Stimulated activated CD4-positive, alpha-beta T cell treated with anti-CD3 and anti-CD28 coated beads, Interleukin-15, amount 100 ng/mL, for 24 hours (primary cell): ENCODE measurements at places on chromosomes 6 and 20.

DNA sequence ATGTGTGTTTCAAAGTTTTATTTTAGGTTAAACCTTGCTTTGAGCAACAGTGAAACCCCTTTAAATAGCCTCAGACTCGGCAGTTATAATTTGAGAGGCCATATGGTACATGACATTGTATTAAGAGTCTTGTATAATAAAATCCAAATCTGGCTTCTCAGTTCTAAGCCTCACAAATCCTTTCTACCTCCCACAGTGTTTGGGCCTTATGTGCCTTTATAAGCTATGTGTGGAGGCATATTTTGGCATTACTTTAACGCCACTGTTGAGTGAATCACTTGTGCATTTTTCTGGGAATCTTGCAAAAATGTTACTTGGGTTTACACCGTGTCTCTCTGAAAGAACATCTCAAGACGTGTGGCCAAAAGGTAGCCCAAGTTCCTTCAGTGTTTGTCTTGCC is 152.4 kb downstream of the COL9A1 start:
- DNase-seq = no peak

DNA sequence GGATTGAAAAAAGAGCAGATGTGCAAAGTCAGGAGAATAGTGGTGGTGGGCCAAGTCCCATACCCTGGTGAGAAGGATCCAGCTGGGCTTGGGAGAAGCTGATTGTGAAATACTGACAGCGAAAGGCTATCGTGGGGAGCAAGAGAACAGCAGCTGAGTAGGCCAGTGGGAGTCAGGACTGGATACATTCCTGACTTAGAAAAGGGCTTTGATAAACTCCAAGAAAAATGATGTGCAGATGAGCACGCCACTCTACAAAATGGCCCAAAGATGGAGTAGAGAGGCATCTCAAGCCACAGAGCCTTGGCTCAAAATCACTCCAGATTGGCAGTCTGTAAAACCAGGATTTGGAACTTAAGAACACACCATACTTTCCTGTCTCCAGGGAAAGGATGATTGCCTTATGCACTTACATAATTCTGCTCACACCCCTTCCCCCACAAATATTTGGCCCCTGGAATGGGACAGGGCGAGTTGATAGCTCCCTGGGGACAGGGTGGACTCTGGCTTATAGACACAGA is 578.7 kb downstream of the MAFB start:
- no peak for DNase-seq

DNA sequence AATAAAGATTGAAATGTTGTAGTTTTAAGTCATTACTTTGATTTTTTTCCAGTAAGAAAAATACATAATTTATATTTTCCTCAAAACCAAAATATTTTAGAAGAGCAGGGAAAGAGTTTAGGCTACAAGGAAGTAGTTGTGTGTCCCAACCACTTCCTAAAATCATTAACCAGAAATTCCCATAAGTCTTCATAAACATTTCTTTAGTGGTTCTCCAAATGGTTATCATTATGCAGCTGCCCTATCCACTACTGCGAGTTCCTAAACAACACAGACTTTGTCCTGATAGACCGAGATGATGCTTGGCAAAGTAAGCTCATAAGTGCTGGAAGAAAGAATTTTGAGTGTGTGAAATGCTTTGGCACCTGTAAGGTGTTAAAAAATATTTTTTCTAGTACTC is 93.6 kb downstream of the ARMC2 start:
- no peak for DNase-seq

GRCh38 chr6:109182578-109182977 is 87.3 kb downstream of the CEP57L1 start:
- DNase-seq = no peak
